ENCODE measurements at places on chromosomes 5 and 9.

DNA sequence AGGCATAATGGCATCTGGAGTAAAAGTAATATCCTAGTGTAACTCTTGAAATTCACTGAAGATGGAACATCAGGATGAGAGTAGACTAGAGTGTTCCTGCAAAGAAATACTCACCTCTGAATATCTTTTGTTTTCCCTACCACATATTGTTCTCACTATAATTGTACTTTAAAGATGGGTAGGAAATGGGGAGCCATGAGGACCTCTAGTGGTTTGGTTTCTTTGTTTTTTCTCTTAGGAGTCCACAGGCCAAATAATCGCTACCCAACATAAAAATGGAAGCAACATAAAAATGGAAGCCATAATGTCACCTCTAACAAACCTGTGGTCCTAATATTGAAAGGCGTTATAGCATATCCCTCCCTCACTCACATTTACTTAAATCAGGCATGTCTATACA, 2375.8 kb downstream of the MAT2B start:
- no peak for DNase-seq

DNA sequence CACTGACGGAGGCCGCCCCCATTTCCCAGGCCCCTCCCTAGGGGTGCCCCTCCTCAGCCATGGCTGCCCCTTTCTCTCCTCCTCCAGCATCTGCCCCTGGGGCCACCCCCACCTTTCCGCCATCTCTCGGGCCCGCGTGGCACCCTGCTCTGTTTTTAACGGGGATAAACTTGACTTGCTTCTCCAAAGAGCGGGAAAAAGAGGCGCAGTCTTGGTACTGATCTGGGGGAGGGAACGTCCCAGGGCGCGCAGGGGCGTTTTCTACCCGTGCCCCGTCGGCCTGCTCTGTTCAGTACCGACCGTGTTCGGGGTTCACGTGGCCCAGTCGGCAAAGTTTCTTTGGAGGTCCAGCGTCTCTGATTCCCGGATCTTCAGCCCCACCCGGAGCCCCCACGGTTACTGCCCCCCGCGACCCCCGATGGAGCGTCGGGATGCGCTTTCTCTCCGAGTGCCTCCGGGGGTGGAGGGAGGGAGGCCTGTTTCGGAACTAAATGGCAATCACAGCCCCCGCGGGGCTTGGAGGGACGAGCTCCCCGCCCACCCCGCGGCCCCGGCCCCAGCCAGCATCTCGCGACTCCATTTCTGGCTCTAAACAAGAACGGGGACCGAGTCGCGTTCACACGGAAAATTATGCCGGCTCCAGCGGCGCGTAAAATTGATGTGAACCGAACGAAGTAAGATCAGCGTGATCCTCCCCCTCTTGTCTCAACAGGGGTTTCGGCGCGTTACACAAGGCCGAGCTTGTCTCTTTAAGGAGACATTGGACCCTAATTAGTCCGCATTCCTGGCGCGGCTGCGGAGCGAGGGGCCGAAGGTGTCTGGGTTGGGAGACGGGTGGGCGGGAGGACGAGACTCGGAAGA, 1.1 kb upstream of the TLE4 start:
- DNase-seq: peak; percentile 50

- no peak for DNase-seq
Measured at GRCh38 chr5:126883564-126884245, 106.8 kb downstream of the LMNB1 start.

DNA sequence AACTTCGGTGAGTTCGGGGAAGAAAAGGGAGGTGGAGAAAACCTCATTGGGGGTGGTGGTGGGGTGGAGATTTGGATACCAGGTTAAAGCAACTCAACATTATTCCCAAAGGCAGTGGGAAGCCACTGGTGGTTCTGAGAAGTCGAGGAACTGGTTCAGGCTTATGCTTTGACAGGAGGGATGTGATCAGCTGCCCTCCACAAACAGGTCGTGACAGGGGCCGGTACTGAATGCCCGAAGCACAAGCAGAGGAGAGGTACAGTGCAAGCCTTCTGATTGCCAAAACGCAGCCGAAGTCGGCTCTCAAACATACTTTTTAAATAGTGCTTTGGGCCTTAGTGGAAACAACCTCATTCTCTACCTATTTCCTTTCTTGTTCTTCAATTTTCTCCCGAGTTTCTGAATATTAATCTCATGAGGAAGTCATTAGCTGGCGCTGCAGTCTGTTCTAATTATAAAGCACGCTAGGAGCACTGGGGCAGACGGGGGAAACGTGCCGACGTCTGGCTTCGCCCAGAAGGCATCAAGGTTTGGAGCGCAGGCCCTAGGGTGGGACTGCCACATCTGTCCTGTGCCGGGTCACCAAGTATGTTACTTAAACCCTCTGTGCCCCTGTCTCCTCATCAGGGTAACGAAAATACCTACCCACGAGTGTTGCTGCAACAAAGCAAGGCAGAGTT, 27.3 kb downstream of the SHB start:
- no peak for DNase-seq

DNA sequence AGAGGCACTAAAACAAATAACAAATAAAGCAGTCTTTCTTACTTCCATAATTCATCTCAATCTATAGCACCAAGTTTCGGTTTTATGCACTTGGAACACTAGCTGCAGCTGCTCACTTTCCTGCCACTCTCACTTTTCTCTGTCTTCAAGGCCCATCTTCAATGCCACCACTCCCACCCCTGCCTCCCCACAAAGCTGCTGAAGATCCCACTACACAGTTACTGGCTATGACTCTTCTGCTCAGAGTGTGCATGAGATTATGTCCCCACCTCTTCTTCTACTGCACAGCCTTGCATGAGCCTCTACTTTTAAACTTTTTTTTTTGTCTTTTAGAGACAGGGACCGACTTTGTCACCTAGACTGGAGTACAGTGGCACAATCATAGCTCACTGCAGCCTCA, 77.4 kb downstream of the SAXO1 start:
- DNase-seq: no peak

DNA sequence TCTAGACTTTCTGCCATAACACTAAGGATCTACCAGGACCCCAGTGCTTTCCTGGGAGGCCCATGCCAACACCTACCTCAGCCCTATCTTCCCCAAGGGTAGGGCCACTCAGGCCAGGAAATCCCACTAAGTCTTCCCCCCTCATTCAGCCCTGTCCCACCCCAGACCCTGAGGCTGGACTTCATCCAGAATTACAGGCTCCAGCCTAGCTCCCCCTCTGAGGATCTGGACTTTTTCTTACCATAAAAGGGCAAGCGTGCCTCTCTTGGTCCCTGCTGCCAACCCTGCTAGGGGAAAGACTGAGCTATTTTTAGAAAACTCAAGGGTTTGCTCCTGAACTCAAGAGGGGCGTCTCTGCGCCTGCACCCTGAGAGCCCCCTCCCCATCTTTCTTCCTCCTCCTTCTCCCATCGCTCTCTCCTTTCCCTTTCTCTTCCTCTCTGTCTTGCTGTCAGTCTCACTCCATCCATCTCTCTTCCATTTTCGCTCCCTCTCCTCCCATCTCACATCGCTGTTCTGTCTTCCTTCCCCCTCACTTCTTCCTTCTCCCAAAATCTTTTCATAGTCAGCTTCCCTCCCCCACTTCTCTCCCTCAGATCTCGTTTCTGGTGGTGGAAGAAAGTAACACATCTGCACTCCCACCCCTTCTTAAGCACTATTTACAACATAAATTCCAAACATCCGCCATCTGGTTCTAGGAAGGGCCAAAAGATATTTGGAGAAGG, 38.1 kb upstream of the IL17B start:
- no peak for DNase-seq

- DNase-seq: no peak
Measured at GRCh38 chr5:165258197-165258771, 1752.9 kb downstream of the MAT2B start.

GRCh38 chr9:132631280-132631679, 38.5 kb downstream of the DDX31 start:
- DNase-seq: peak; percentile 42

GRCh38 chr9:112074250-112075008, 100.7 kb downstream of the SUSD1 start:
- peak; percentile 71 for DNase-seq

GRCh38 chr5:8192840-8193239, 323.9 kb downstream of the MTRR start:
- no peak for DNase-seq

DNA sequence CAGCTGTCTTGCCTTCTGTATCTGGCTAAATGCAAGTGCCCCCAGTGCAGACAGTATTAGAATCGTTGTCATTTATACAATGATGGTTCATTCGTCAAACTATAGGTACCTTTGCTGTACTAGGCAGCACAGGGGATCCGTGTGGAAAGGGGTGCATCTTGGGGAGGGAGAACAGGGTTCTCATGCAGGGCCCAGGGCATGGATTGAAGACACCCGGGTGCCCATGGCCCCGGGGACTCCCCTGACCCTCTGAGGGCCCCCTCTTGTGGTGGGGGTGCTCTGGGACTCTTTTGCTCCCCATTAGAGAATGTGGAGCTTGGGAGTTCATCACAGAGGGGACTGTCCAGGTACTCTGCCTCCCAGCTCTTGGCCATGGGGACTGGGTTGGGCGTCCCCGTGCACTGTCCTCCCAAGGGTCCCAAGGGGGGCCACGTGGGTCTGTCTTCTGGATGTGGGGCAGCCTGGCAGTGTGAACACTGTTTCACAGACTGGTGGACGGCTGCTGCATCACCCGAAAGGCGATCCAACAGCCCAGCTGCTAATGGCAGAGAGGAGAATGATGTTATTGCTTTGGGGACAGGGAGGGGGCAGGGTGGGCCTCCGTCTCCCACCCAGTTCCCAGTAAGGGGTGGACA, 36.9 kb upstream of the RXRA start:
- DNase-seq: no peak

DNA sequence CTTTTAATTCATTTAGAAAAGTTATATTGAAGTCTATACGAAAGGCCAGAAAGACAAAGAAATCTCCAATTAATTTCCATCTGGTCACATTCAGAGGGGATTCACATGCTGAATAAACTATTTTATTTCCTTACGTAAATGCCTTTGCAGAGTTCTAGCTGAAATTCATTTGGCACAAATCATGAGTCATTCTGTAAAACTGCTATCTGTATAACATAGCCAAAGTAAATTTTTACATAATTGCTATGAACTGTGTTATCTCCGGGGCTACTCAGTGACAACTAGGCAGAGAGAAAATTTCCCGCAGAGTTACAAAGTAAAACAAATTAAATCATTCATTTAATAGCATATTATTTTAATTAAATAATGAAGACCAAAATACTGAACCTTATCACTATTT, 463.2 kb upstream of the ADAMTS16 start:
- no peak for DNase-seq

- no peak for DNase-seq
Measured at GRCh38 chr5:32042551-32042961, 131.6 kb downstream of the GOLPH3 start.

DNA sequence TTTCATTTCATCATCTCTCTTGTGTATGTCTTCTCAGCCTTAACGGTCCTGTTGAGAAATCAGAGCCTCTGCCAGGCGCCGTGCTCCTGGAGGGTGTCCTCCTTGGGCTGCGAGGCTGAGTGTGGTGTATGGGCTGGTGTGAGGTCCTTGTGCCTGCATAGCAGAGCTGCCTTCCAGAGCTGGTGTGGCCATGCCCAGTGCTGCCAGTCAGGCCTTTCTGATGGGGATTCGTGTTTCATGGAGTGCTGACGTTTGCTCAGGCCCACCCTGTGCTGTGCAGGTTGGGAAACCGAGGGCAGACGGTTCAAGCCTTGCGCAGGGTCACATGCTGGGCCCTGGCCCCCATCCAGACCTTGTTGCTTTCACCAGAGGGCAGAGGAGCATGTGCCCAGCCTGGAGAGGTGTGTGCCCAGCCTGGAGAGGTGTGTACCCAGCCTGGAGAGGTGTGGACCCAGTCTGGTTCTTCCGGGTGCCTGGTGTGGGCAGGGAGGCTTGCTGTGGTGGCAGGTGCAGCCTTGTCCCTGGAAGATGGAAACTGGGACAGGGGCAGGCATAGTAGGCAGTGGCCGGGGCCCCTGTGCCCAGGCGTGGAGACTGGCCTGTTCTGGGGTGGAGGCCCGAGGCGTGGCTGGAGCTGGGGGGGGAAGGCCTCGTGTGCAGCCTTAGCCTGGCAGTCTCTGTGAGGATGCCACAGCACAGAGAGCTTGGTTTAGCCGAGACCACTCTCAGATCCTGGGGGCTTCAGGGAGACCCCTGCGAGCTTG, 84.0 kb downstream of the RXRA start:
- no peak for DNase-seq

- no peak for DNase-seq
Measured at GRCh38 chr9:93895535-93895934, 59.6 kb downstream of the BARX1 start.

DNA sequence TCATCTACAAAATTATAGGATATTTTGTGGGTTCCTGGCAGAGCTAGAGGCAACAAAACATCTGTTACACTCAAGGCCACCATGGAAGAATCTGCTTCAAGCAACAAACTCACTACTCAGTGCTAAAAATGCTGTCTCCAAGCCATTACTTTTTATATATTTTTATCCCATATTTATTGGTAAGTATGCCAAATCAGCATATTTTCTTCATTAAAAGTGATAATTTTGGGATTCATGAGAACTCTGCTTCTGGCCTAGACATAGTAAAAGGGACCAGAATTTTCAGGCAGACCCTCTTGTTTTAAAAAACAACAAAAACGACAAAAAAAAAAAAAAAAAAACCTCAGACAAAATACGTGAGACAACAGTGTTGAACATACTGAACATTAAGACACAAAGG, 236.0 kb downstream of the EDIL3 start:
- no peak for DNase-seq

- DNase-seq: no peak
Measured at GRCh38 chr9:136762221-136762691, 2.1 kb downstream of the LCN15 start.

GRCh38 chr9:68482548-68482947, 58.1 kb downstream of the TMEM252 start:
- no peak for DNase-seq

- peak; percentile 51 for DNase-seq
Measured at GRCh38 chr5:173452119-173452905, 124.1 kb upstream of the STC2 start.

- DNase-seq: no peak
Measured at GRCh38 chr9:137606005-137606621, 627 bp downstream of the ARRDC1 start.

DNA sequence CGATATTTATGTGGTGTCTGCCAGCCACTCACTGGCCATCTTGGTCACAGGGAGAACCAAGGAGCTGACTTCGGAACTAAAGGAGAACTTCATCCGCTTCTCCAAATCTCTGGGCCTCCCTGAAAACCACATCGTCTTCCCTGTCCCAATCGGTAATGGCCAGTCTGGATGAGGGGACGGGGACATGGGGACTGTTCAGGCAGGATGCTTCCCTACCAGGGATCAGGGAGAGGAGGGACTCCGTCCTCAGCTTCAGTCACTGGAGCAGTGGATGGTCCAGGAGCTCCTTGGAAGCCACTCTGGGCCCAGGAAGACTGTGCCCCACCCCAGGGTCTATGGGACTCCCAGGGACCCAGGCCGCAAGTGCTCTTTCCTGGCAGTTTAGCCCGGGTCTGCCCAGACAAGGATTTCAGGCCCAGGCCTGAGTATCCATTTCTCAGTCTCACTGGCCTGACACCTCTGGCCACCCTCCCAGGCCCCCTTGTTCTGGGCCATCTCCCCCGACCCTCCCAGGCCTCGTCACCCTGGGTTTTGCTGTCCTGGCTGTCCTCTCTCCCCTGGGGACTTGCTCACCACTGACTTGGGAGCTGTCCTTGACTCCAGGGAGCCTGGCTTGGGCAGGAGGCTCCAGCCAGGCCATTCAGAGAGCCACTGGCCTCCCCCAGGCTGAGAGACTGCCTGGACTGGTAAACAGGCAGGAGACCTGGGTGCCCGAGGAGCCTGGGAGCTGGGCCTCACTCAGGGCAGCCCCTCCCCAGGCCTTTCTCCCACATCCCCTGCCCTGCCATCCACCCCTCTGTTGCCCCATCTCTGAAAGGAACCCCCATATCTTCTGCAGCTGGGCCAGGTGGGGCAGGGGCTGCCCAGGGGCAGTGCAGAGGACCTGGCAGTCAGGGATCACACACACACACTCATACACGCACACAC, 3.1 kb downstream of the LCN2 start:
- no peak for DNase-seq

Measured in hepatic stellate cell (primary cell).